CD8-positive, alpha-beta T cell (primary cell): ENCODE measurements at places on chromosomes 7 and 10.

GRCh38 chr10:84511106-84511505, 182.7 kb downstream of the CCSER2 start:
- DNase-seq = no peak

DNA sequence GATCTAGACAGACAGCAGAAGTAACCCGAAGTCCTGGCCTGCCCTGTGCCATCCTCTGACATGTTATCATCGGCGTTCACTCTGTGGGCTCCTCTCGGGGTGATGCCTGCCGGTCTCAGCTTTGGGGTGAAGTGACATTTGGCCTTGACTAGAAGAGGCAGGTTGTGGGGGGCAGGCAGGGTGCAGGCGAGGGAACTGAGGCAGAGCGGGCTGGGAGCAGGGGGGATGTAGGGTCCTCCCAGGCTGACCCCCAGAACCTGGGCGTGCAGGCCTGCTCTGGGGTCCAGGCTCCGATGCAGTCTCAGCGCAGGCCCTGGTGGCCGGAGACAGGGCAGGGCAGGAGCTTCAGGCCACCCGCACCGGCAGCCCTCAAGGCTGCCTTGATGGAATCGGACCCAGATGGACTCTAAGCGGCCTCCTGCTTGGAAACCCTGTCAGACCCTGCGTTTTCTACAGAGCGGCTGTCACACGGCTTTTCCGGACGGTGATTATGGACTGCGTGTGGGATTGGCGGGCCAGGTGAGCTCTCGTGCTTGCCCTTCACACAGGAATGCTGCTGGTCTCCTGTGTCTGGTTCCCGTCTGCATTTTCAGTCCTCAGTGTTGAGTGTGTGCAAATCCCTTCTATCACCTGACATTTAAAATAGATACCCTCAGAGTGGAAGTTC, 842 bp upstream of the JAKMIP3 start:
- no peak for DNase-seq

DNA sequence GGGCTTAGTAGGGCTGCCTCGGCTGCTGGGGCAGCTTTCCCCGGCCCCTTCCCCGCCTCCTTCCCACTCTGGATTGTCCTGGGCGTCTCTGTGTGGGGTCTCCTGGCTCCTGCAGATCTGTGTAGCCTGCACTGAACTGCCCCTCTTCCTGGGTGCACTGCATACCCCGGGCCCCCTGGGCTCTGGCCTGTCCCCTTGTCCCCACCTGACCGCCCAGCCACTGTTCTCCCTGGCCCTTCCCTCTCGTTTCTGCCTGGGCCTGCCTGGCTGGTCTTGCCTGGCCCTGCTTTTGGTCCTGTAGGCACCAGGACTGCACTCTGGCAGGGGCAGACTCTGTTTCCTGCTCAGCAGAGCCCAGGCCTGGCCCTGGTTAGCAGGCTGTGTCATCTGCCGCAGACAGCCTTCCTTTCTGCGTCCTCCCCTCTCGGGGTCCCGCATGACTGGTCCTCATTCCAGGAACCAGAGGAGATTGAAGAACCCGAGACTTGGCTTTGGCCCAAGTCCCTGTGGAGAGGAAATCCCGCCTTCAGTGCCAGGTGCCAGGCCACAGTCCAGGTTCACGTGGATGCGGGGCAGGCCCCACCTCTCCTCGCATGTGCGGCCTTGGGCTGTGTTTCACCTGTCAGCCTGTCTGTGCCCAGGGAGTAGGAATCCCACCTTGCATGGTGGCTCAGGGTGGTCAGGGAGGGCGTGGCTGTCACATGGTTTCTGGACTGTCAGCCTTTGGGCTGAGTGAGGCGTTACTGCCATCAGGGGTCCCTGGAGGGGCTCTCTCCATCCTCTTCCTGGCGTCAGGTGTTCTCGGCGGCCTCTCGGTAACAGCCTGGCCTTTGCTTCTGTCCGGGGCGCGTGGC, 9.2 kb downstream of the INPP5A start:
- no peak for DNase-seq

DNA sequence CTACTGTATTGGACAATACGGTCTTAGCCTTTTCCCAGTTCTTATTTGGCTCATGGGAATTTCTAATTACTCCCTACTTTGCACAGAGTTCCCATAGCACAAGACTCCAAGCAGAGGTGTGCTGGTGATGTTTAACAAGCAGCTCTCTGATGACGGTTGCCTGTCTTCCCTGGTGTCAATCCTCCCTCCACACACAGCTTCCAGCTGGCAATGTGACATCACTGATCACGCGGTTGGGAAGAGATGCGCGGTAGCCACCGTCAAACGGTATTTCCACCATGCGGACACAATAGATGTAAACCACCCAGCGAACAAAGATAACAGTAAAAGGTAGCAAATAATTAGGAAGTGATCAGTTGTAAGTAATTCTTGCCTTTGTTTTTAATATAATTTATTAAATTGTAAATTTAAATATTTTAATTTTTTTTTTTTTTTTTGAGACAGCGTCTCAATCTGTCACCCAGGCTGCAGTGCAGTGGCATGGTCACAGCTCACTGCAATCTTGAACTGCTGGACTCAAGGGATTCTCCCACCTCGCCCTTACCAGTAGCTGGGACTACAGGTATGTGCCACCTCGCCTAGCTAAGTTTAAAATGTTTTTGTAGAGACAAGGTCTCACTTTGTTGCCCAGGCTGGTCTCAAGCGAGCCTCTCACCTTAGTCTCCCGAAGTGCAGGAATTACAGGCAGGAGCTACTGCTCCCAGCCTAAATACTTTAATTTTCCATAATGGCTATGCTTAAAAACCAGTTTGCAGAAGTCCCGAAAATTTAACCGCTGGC, 36.3 kb upstream of the IL15RA start:
- no peak for DNase-seq

- DNase-seq = peak; percentile 49
Measured at GRCh38 chr7:94436018-94436604, 41.4 kb downstream of the COL1A2 start.

DNA sequence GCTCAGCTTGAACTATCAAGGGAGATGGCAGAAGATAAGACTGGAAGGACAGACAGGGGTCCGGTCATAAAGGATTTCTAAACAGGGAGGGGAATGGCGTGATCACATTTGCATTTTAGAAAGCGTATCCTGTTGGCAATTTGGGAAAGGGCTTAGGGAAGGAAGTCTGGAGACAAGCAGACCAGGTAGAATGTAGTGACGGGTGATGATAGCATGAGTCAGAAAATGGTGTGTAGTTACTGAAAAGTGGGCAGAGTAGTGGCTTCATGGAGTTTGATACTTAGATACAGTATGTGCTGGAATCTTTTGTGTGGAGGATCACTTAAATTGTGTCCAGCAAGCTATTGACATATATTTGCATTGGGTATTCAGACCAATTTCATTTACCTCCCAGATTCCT, 61.2 kb downstream of the LRGUK start:
- no peak for DNase-seq

- no peak for DNase-seq
Measured at GRCh38 chr10:124007773-124008145, 85.6 kb downstream of the CHST15 start.

- no peak for DNase-seq
Measured at GRCh38 chr10:58556516-58557165, 44.0 kb downstream of the BICC1 start.
